ENCODE measurements at places on chromosomes 1 and 21. TPM values are rescaled to one million over a fixed set of nuclear protein-coding genes. Genes with fewer than 3 reads are reported as not detected.

OR6N1 gene
- total RNA-seq = not detected

DNA sequence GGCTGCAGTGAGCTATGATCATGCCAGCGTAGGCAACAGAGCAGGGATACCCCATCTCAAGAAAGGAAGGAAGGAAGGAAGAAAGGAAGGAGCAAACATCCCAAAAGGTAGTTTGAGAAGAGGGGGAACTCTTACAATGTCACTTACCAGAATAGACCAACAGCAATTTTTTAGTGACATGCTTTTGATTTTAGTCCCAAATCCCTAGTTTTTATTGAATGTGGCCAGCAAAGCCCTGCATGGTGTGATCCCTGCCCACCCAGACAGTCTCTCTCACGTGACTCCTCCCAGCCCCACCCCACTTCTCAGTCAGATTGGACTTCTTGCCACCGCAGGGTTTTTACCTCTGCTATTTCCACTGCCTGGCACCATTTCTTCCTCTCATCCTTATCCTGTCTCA, 39.8 kb upstream of the HNRNPU start:
- DNase-seq = no peak

MORC3 gene
- 72.5 TPM for total RNA-seq

DNA sequence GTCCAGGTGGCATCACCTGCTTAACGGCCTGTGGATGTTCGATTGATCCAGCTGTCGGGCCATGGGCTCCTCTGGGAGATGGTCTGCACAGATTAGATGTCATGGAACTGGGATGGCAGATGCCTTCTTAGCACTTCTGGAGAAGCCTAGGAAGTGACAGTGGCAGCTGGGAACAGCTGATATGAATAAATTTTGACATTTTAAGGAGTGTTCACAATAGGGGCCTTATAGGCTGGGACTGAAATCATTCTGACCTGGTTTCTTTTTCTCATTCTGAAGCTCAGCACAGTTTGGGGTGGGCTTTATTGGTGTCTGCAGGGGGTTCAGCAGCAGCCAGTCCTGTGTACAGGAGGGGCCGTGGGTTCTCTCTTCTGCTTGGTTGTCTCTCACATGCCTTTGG, 175.3 kb downstream of the CACNA1E start:
- DNase-seq = no peak

DNA sequence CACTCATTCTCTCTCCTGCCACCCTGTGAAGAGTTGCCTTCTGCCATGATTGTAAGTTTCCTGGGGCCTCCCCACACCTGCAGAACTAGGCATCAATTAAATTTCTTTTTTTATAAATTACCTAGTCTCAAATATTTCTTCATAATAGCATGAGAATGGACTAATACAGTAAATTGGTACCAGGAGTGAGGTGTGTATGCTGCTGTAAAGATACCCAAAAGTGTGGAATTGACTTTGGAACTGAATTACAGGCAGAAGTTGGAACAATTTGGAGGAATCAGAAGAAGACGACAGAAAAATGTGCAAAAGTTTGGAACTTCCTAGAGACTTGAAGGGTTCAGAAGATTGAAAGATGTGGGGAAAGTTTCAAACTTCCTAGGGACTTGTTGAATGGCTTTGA, 308.1 kb upstream of the TMPRSS15 start:
- DNase-seq = no peak

TARBP1 gene
- total RNA-seq = 88.7 TPM

DNA sequence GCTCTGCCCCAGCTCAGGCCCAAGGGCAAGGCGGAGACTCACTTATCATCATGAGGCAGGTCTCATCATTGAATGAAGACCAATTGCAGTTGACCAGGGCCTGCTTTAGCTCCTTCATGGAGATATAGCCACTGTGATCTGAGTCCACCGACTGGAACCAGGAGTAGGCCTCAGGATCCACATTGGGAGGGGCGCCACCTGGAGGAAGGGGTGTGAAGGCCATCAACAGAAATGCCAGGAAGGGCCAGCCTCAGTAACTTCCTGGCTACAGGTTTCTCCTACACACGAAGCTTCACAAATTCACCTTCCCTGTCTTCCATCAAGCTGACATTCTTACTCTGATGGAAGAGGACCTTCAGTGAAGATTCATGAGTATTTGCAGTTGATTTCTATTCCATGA, 11.6 kb downstream of the PEF1 start:
- no peak for DNase-seq

GRCh38 chr1:231934797-231935196, 308.2 kb downstream of the DISC1 start:
- peak; percentile 62 for DNase-seq

- DNase-seq = no peak
These were observed 6.5 kb downstream of the RPS6KA1 start for GRCh38 chr1:26536081-26536480.
